ENCODE measurements at places on chromosomes 12 and 14.
A peak's percentile ranks its signal among the peaks of the same experiment; 100 is the strongest.

- H3K27me3 ChIP-seq, result no peaks in the 10 kb centered on the region
- no peak overlapping the region for H3K27ac ChIP-seq
- no peak for DNase-seq
- no peaks in the 10 kb centered on the region for H3K36me3 ChIP-seq
- H3K4me3 ChIP-seq, result no peak overlapping the region
Measured at GRCh38 chr14:58829594-58829993, 191.8 kb downstream of the DACT1 start.

DNA sequence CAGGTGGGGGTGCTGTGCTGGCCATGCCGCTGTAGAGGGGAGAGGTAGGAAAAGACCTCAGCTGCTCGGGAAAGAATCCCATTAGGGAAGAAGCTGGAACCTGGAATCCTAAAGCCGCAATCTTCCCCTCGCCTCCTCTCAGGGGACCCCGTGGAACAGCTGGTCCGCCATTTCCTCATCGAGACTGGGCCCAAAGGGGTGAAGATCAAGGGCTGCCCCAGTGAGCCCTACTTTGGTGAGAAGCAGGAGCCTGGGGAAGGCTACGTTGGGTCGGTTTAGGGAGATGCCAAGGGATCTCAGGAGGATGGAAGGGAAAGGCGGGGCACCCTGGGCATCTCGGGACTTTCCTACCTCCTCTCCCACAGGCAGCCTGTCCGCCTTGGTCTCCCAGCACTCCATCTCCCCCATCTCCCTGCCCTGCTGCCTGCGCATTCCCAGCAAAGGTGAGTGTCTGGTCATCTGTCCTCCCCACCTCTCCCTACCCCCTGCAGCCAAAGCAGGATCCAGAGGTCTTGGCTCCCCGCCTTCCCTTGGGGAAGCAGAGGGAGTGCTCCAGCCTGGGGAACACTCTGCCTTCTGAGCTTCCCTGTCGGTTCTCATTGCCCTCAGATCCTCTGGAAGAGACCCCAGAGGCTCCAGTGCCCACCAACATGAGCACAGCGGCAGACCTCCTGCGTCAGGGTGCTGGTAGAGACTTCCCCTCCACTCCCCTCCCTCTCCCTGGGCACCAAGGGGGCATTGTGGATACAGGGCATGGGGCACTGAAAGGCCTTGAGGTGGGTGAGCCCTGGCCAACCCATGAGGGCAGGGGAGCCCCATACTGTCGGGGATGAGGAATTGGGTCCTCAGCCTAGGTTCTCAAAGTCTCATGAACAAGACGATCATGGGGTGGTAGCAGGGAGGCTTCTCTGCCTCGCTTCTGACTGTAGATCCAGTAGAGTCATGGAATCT is 12.4 kb downstream of the TNS2 start:
- H3K4me3 ChIP-seq, result no peak overlapping the region
- H3K27me3 ChIP-seq, result no peaks in the 10 kb centered on the region
- H3K27ac ChIP-seq, result peak overlapping the region; percentile 89
- no peaks in the 10 kb centered on the region for H3K36me3 ChIP-seq
- DNase-seq, result no peak

- H3K4me1 ChIP-seq, result peaks cover 11% of the 10 kb centered on the region
- peak; percentile 27 for DNase-seq
- H3K36me3 ChIP-seq, result no peaks in the 10 kb centered on the region
- H3K4me3 ChIP-seq, result no peak overlapping the region
- no peaks in the 10 kb centered on the region for H3K27me3 ChIP-seq
Measured at GRCh38 chr14:75906680-75907280, 75.0 kb downstream of the TGFB3 start.

GRCh38 chr12:45498645-45499044 is 230.9 kb upstream of the ARID2 start:
- H3K4me3 ChIP-seq, result no peak overlapping the region
- H3K27ac ChIP-seq, result no peak overlapping the region
- H3K27me3 ChIP-seq, result no peaks in the 10 kb centered on the region
- no peak for DNase-seq
